ENCODE measurements at places on chromosomes 7 and 10. TPM values are rescaled to one million over a fixed set of nuclear protein-coding genes. Genes with fewer than 3 reads are reported as not detected.

CYP3A4 gene
- total RNA-seq: not detected

HACD1 gene
- 37.4 TPM for total RNA-seq

LYZL2 gene
- not detected for total RNA-seq

CYP26C1 gene
- total RNA-seq: 0.26 TPM

NODAL gene
- total RNA-seq: not detected

BMI1 gene
- 79.6 TPM for total RNA-seq

SPDYE5 gene
- 0.13 TPM for total RNA-seq

LZTS2 gene
- total RNA-seq: 109 TPM

NOLC1 gene
- 23.9 TPM for total RNA-seq

FLNC gene
- total RNA-seq: 18.4 TPM

SFTPA1 gene
- total RNA-seq: not detected

GJD4 gene
- total RNA-seq: 0.22 TPM

GNGT1 gene
- not detected for total RNA-seq

OPN1SW gene
- total RNA-seq: not detected

PNLIPRP3 gene
- not detected for total RNA-seq

COBL gene
- 0.11 TPM for total RNA-seq

NME8 gene
- total RNA-seq: not detected

OR2A12 gene
- under 0.01 TPM for total RNA-seq

NUTM2B gene
- under 0.01 TPM for total RNA-seq

STEAP4 gene
- total RNA-seq: 270 TPM

SCRN1 gene
- total RNA-seq: 87.4 TPM

FGFBP3 gene
- 0.32 TPM for total RNA-seq

UBE2H gene
- total RNA-seq: 68.7 TPM

RADIL gene
- 1.0 TPM for total RNA-seq

TSPAN13 gene
- total RNA-seq: 1.4 TPM

ZKSCAN5 gene
- 12.4 TPM for total RNA-seq

PRKG1 gene
- total RNA-seq: 16.5 TPM

SFXN2 gene
- 2.7 TPM for total RNA-seq

KLLN gene
- total RNA-seq: 0.39 TPM

OIT3 gene
- 0.43 TPM for total RNA-seq

CLCN1 gene
- not detected for total RNA-seq

PRTFDC1 gene
- total RNA-seq: 17.8 TPM

PON1 gene
- total RNA-seq: under 0.01 TPM

TAS2R5 gene
- total RNA-seq: 2.6 TPM

GNAT3 gene
- not detected for total RNA-seq

MOGAT3 gene
- total RNA-seq: not detected

PDLIM1 gene
- 1.2 TPM for total RNA-seq

PRRT4 gene
- total RNA-seq: 0.11 TPM

Measured in articular chondrocyte of knee joint (primary cell).